ENCODE measurements at places on chromosomes 5 and 9.

DNA sequence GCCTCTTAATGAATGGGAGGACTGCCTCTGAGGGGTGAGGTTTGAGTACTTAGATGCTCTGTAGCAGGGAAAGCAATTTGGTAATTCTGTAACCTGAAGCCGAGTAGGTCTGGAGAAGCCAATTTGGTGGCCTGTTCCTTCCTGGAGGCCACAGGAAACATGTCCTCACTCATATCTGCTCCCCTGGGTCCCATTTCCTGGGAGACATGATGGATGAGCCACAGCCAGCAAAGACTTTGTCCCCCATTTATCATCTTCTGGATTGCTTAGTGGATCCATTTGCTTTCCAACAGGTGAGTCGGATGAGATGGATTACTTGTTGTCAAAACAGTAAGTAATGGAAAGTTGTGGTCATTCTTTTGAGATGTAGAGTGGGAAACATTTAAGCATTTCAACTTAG, 99.8 kb upstream of the KLF9 start:
- DNase-seq = no peak

DNA sequence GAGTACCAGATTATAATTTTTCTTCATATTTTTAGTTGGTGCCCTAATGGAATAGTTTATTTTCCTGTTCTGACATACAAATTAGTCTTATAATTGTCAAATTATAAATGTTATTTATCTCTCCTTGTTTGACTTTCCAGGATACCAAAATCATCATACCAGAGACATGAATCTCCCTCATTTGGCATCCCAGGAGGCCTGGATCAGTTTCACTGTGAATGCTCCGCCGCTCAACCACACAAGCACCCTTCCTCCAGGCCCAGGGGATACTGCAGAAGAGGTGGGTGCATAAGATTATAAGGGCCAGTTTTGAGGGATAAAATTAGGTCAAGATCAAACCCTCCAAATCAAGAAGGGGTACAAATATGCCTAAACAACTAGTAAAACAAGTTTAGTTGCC, 1229.3 kb downstream of the CDH12 start:
- DNase-seq = no peak

DNA sequence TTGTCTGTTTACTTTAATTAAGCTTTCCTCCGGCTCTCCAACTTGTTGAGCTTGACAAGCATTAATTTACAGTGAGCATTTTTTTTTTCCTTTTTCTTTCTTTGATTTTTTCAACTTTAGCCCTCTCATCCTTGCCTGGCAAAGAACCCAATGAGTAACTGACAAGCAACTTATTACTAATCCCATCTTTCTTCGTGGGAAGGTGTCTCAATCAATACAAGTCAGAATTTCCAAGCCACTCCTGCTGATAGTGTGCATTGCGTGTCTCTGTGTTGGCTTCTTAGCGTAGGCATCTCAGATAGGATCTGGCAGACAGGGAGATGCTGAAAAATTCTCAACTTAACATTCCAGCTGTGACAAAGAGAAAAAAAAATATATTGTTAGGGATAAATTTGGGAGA, 527.7 kb upstream of the WWC1 start:
- no peak for DNase-seq

GRCh38 chr5:180315762-180316212, 23.9 kb upstream of the MAPK9 start:
- DNase-seq = peak; percentile 67

DNA sequence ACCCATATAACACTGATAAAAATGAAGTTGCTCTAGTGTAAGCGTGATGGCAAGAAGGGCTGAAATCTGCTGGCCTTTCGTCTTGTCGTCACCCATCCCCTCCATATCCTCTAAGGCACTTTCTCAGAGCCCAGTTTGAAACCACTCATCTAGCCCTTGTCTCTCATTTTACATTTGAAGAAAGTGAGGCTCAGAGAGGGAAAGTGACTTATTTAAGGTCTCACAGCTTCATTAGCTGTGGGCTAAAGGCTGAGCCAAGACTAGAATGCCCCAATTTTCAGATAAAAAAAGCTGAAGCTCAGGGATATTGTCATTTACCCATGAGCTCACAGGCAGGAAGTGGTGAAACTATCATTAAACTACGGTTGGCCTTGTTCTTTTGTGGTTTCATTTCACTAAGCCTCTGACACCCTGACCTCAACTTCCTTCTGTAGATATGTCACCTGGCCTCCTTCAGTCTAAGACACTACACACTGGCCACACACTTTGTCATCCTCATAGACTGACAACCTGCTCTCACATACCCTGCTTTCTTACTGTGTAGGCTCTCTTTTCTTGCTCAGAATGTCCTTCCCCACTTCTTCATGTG, 176.7 kb upstream of the DMAC1 start:
- no peak for DNase-seq

- no peak for DNase-seq
These were observed 21.6 kb downstream of the RAB14 start for GRCh38 chr9:121179930-121180681.

DNA sequence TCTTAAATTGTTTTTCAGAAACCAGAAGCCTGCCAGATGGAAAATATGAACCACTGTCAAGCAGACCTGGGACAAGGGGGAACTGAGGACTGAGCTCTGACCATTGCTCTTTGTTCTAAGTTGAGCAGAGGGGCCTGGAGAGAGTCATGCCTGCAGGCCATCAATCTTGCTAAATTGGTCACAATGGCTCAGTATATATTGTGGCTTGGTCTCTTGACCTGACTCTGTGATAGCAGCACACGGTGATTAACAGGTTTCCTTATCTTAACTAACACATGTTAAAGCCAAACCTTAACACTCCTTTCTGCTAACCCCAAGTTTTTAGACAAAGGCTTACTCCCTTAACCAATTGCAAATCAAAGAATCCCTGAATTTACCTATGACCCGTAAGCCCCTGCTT, 1281.2 kb upstream of the NUDT12 start:
- DNase-seq = no peak

DNA sequence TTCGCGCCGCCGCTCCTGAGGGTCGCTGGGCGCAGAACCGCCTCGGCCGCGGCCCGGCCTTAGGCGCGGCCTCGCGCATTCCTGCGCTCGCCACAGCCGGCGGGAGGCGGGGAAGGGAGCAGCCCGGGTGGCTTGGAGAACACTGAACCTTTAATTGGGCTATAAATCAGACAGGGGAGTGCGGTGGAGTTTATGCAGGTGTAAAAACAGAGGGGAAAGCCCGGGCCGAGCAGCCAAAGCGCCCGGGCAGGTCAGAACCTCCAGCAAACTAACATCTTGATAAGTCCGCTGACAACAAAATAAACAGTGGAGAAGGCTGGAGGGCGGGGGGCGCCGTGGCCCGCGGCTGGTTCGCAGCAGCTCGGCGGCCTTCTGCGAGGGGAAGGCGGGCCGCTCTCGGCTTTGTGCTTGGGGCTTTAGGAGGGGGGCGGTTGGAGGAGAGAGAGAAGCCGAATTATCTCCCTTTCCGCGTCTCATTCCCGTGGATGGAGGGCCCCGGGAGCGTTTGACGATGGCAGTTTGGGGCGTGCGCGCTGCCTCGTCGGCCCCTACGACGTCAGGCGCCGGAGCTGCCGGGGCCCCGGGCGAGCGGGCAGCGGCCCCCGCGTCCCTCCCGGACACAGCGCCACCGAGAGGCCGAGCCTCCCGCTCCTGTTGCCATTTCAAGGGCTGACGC, 11.3 kb downstream of the FOXD1 start:
- DNase-seq = peak; percentile 43

GRCh38 chr9:117160254-117160653, 254.6 kb downstream of the ASTN2 start:
- no peak for DNase-seq

DNA sequence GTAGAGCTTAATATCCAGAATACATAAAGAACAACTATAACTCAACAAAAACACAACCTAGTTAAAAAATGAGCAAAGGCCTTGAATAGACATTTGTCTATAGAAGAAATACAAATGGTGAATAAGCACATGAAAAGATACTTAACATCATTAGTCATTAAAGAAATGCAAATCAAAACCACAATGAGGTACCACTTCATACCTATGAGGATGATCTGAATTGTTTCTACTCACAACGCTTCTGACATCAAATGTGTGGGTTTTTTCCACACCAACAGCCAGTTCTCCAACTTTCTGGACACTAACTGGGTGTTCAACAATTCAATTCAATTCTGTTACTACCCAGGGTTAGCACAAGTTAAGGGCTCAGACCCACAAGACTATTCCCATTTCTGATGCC, 22.0 kb downstream of the SREK1IP1 start:
- DNase-seq = no peak

- peak; percentile 78 for DNase-seq
These were observed 737.9 kb upstream of the ZNF608 start for GRCh38 chr5:125484272-125484741.

- DNase-seq = no peak
These were observed 39.5 kb upstream of the MAMDC2 start for GRCh38 chr9:70003901-70004714.

DNA sequence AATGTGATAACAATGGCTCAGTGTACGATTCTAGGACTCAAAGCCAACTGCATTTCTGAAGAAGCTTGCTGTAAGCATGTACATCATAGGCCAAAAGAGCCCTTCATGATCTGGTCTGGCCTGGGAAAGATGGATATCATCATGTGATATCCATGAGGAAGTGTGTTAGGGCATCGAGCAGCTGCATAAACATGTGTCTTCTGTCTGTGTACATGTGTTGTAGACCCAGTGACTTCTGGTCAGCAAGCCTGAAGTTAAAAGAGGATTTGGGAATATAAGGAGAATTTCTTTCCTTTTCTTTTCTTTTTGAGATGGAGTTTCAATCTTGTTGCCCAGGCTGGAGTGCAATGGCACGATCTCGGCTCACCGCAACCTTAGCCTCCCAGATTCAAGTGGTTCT, 15.5 kb upstream of the NAA35 start:
- DNase-seq = no peak

- no peak for DNase-seq
These were observed 30.4 kb downstream of the SEMA5A start for GRCh38 chr5:9515436-9515835.

GRCh38 chr5:100840370-100840769, 62.7 kb downstream of the ST8SIA4 start:
- DNase-seq = peak; percentile 65

GRCh38 chr5:128085413-128085812, 1.8 kb downstream of the SLC12A2 start:
- no peak for DNase-seq

DNA sequence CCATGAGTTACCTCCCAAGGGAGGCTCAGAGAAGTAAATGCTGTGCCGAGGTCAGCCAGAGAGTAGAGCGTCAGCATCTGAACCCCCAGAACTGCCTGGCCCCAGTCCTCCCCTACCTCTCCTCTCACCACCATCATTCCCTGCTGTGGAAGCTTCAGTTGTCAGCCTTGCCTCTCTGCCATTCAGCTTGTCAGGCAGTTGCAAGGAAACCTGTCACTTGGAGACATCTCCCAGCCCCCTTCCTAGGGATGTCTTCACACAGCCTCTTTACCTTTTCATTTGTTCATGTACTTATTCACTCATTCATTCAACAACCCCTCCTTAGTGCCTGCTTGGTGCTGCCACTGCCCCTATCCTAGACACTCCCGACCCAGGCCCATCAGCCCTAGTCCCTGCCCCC, 2.1 kb downstream of the RGS14 start:
- no peak for DNase-seq

GRCh38 chr9:13586587-13587374, 307.3 kb upstream of the MPDZ start:
- peak; percentile 91 for DNase-seq

DNA sequence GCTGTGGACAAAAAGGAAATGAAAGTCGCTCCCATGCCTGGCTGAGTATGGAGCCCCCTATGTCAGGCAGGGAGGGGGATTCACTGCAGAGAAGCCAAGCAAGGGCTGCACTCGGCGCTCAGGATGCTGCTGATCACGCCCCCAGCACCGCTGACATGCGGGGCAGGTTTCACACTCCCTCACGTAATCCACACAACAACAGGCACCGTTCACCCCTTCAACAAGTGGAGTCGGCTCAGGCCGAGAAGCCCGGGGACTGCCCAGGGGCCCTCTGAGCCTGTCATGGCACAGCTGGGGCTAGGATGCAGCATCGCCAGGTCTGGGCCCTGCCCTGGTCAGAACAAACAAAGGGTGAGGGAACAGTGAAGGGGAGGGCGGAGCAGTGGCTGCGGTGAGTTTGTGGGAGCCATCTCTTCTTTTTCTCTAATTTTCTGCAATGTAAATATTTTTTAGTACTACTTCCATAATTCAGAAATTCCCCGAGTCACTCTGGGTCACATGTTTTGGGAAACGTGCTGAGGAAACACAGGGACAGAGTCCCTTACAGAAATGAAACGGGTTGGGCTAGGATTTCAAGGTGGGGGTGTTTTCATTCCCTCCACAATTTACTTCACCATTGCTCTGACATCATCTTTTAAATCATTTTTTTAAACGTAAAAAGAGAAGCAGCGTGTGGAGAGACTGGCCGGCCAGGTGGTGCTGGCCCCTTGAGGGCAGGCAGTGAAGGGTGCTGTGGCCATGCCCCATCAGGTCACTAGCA, 49.8 kb downstream of the PRRT1B start:
- DNase-seq = no peak

DNA sequence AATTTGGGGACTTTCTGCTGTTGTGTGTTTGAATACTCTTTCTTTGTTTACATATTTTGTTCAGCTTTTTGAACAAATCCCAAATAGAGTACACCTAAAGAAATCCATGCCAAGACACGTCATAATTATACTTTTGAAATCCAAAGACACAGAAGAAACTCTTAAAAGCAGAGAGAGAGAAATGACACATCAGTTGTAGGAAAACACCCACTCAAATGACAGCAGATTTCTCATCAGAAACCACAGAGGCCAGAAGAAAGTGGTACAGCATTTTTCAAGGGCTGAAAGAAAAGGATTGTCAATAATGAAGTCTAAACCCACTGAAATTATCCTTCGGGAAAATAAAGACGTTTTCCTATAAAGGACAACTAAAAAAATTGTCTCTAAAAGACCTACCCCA, 378.6 kb downstream of the GADD45G start:
- no peak for DNase-seq

DNA sequence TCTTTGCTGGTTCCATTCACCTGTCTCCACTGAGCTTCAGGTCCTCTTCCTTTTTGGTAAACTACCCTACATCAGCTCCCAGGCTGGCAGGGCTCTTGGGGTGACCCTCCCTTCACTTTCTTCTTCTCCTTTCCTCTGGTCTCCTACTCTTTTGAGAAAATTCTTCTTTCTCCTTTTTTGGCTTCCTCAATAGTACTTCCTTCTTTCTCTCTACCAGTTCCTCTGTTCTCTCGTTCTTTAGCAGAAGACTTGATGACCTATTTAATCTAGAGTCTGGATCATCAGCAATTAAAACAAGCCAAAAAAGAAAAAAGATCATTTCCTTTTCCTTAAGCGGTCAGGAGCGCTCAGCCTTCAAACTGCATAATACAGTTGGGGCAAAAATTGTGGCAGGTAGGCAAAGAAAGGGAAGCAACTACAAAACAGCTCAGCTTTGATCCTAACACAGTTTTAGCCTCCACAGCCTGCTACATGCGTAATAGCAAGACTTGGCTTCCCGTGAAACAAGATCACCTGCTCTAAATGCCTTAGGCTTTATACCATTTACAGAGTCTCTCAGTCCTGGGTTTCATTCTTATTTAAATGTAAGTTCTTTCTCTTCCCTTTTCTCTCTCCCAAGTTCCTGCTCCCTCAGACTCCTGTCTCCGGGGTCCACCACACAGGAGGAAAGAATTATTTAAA, 14.0 kb upstream of the GSN start:
- no peak for DNase-seq

GRCh38 chr9:131259432-131259898, 16.8 kb downstream of the FAM78A start:
- DNase-seq = no peak

Measured in lung microvascular endothelial cell (primary cell).